Activated CD8-positive, alpha-beta memory T cell treated with anti-CD3 and anti-CD28 coated beads for 24 hours (primary cell): ENCODE measurements at places on chromosomes 12 and 14.

DNA sequence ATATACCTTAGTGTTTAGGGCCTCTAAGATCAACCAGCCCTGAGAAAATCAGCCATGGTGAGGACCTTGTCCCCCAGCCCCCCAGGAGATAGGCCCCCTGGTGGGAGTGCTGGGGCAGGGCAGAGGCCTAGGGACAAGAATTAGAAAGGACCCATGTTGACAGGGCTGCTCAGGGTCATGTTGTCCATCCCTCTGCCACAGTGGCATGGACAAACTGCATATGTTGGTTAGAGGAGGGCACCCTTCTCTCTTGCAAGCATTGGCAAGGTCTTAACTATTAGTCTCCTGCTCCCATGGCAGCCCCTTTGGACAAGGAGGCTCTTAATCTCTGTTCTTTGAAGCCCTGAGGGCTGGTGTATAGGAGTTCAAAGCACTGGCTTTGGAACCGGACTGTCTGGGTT lies 755 bp upstream of the PTPN6 start:
- peak; percentile 70 for DNase-seq

DNA sequence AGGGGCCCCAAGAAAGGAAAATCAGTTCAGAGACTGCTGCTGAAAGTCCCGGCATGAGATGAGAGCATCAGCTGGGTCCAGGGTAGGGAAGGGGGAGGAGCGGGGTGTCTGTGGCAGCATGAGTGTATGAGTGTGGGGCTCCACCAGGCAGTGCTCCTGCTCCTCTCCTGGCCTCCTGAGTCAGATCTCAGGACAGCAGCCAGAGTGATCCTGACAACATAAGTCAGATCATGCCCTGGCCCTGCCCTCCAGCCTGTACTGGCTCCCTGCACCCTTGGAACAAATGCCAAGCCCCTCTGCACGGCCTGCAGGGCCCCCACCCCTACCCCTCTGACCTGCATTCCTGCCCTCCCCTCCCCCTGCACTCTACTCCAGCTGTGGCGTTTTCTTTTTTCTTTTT lies 24.2 kb upstream of the LRP1-AS start:
- DNase-seq, result no peak

DNA sequence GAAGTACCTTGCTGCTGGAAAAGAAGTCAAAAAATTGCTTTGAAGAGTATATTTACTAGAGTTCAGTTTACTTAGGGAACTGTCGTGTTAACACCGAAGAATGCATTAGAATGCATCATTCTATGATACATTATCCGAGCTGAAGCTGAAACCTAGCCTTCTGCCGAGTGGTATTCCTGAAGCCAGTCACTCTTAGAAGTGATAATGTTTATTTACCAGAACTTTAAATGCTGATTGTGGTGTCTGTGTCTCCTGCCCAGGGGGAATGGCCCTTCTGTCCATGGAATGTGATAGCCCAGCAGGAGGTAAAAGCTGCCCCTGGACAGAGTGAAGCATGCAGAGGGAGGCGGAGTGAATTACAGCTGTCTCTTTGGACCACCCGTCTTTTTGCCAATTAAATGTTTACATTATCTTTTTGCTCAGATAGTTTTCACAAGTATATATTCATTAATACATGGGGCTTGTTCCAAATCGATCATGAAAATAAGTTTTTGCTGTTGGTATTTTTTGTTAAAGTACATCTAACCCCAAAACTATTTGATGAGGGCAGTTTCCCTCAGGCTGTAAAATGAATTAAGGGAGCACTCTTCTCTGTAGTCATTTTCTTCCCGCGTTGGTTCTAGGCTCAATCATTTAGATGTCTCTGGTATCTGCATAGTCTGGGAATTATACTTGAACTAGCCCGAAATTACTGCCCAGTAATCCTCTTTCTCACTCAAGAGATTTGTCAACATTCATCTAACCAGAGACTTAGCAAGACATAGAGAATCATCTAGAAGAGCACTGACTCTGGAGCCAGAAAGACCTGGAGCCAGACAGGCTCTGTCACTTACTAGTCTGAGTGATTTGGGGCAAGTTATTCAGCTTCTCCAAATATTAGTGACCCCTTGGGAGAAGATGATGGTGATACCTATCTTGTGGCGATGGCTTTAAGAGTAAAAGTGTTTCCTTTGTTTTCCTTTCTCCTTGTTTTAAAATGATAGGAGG lies 147.6 kb downstream of the CRADD start:
- no peak for DNase-seq

GRCh38 chr14:61747342-61747741 lies 14.9 kb upstream of the SNAPC1 start:
- DNase-seq, result no peak

DNA sequence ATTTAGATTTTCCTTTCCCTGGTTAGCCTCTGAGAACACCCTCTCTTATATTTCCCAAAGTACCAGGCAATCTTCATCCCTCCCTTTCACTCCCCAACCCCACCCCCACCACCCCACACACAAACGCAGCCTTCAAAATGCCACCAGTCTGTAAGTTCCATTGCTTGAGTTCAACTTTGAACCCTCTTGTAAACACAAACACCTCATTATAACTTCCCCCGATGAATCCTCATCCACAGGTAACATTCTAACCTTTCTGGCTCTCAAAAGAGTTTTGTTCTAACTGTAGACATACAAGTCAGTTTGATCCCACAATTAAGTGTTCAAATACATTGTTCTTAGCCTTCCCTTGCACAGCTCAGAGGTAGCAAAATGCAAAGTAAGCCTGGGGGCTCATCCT lies 199.4 kb upstream of the FOXN3 start:
- no peak for DNase-seq

DNA sequence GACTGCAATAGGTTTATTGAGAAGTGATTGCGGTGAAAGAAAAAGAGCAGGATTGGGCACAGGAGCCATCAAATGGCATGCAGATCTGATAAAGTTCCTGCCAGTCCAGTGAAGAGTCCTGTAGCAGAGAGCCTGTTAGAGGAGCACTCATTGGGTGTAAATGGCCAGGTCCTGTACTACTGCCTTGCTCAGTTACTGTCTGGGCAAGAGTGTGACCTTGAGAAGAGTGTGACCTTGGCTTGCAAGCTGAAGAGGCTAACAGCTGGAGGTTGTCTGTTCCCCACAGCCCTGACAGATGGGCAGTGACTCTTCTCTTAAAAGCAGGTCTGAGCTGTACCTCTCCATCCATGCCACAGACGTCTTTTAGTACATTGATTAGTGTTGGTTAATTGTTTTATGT lies 148.6 kb upstream of the SLC38A2 start:
- no peak for DNase-seq

DNA sequence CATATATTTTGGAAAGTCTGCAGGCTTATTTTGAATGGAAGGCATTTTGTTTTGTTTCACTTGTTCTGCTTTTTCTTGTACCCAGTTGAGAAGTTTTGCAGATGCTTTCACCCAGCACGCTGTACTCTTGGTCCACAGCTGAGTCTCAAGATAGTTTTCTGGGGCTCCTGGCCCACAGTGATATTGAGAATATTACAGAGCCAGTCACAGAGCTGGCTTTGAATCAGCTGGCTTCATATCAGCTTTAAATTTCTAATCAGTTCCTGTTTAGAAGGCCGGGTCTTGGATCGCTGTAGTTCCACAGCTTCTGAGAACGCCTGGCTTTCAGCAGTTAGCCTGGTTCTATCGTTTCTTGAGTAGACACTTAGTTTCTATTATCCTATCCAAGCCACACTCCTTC lies 32.5 kb upstream of the PARP11 start:
- DNase-seq, result no peak

- no peak for DNase-seq
These were observed 44.1 kb downstream of the ETV6 start for GRCh38 chr12:11693601-11694000.

GRCh38 chr14:33432407-33433023 lies 493.8 kb downstream of the NPAS3 start:
- DNase-seq, result no peak

GRCh38 chr12:15979096-15980092 lies 68.3 kb downstream of the DERA start:
- DNase-seq, result no peak

GRCh38 chr12:76255692-76256091 lies 92.5 kb downstream of the BBS10 start:
- DNase-seq, result no peak
